Activated T-cell treated with anti-CD3 and anti-CD28 coated beads for 1 hour (primary cell): ENCODE measurements at places on chromosomes 1 and 21.

GRCh38 chr21:41876396-41876795, 2.7 kb downstream of the PRDM15 start:
- no peak for DNase-seq

GRCh38 chr1:235473806-235474205, 30.4 kb downstream of the B3GALNT2 start:
- DNase-seq, result no peak

GRCh38 chr1:51871351-51871975, 7.1 kb downstream of the NRDC start:
- no peak for DNase-seq

- DNase-seq, result peak; percentile 27
Measured at GRCh38 chr21:25639551-25640201, 618 bp downstream of the JAM2 start.

DNA sequence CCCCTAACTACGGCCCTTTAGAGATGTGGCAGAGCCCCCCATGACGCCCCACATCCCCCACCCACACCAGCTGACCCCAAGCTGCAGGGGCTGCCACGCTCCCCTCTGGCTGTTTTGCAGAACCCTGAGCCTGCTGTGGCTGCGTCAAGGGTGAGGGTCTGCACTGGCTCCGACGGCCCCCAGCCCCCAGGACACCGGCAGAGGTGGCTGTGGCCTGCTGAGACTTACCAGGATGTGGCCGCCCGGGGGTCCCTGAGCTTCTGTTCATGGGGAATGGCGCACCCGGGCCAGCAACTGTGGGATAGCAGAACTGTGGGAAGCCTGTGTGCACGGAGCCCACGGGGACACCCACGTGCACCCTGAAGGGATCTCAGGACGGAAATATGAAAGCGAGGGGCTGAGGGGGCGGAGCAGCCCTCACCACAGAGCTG, 12.8 kb upstream of the RNF223 start:
- DNase-seq, result no peak

- DNase-seq, result no peak
Measured at GRCh38 chr1:8448911-8449661, 131.2 kb downstream of the SLC45A1 start.

DNA sequence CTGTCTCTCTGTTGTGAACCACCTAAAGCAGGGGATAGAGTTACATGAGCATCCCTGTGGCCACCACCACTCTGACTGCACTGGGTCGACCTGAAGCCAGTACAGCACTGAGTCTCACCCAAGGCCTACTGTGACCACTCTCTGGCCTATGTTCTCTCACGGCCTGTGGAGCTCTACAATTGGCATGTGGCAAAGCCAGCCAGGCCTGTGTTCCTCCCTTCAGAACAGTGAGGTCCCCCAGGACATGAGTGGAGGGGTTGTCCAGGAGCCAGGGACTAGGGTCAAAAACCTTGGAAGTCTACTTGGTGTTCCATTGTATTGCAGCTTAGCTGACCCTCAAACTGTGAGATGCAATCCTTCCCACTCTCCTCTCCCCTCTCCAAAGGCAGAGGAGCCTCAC, 42.7 kb upstream of the FMO3 start:
- no peak for DNase-seq

DNA sequence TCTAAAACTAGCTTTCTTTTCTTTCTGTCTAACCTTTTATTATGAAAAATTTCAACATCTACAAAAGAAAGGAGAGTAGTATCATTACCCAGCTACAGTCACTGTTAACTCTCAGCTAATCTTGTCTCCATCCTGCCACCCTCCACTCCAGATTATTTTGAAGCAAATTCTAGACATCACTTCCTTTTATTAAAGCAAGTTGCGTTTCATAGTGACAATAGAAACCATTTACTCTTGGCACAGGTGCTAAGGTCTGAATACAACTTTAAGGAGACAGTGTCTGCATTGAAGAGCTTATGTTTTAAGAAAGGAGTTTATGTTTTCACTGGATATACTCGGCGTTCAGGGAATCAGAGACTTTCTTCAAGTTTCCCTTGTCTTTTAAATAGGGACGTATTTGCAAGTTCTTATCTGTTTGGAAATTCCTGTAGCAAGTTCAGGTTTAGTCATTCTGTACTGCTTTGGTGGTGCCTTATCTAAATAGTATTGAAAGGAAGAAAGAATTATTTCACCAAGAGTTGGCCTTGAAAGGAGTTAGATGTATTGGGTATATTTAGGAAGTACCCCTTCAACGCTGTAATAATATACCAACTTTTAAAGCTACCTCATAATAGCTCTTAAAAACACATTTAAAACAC, 42.7 kb downstream of the ITSN1 start:
- no peak for DNase-seq

GRCh38 chr1:107590900-107591622, 373.9 kb downstream of the VAV3 start:
- DNase-seq, result no peak

DNA sequence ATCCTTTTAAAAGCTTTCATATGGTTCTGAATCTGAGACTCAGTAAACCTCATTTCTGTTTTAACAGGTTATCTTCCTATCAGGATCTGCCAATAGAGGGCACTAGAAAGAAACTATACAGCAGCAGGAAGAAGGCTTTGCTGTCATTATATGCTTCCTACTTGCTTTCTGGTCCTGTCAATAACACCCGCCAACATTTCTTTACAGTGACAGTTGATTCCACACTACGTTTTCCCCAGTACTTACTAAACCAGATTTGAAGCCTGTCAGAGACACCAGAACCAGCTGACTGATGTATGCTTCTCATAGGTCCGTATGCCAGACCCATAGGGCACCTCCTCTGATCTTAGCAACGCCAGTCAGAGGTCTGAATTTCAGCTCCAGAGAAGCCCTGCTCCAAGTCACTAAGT, 341.0 kb upstream of the NEGR1 start:
- no peak for DNase-seq

DNA sequence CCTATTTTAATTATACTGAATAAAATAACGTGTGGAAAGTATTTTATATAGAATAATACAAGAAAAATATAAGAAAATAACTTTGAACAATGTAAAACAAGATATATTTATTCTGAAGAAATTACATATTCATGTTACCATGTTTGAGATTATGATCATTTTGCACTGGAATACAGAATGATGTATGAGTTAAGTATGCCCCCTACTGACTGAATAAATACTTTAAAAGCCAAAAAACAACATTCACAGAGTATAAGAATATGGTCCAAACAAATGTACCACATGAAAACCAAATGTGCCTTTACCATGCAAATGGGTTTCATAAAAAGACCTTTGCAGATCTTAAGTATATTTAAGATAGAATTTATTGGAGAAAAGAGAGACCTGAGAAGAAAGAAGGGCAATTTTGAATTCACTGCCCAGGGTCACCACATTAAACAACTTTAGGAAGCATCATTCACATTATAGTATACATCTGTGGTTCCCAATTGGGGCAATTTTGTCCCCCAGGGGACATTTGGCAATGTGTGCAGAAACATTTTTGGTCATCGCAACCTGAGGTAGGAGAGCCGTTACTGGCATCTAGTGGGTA, 136.6 kb upstream of the GFI1 start:
- DNase-seq, result no peak

DNA sequence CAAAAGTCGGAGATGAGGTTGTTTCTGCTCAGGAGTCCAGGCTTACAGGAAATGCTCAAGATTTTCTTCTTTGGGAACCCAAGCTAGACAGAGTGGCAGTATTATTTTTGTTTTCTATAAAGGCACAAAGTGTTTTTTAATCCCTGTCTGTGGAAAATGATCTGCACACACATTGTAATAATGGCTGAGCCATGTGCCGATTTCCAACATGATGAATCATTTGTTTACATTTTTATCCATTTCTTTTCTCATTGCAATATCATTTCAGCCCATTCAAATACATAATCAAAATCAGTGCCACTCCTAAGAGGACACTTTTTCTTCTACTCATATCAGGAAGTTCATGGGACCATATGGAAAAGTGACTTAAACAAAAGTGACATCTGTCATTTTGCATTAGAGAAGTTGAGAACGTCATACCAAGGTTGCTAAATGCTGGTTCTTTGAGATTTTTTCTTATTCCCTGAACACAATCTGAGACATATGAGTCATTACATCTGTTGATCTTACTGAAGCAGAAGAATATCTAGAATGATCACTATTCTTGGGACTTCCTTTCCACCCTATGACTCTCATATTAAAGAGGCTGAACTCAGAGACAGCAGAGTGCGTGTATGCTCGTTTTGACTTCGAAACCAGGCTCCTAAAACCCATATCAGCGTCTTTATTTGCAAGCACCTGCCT, 44.9 kb downstream of the ACTA1 start:
- DNase-seq, result no peak

DNA sequence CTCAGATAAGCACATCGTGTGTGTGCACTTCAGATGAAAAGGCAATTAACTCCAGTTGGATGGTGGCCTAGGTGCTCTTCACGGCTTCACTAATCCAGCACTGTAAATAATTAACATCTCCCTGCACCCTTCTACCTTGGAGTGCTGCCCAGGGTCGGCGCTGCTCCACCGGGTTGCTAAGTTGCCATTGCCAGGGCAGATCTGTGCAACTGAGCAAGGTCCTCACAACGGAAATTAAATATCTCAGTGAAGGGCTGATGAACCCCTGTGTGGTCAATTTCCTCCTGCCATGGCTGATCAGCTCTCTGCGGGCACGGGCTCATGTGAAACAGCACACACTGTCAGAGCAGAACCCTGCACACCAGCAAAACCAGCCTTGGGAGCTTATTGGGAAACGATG, 63.2 kb downstream of the SYDE2 start:
- no peak for DNase-seq

GRCh38 chr1:43653893-43654292, 3.9 kb downstream of the KDM4A start:
- DNase-seq, result no peak
